ENCODE measurements at places on chromosomes 2 and 18.

DNA sequence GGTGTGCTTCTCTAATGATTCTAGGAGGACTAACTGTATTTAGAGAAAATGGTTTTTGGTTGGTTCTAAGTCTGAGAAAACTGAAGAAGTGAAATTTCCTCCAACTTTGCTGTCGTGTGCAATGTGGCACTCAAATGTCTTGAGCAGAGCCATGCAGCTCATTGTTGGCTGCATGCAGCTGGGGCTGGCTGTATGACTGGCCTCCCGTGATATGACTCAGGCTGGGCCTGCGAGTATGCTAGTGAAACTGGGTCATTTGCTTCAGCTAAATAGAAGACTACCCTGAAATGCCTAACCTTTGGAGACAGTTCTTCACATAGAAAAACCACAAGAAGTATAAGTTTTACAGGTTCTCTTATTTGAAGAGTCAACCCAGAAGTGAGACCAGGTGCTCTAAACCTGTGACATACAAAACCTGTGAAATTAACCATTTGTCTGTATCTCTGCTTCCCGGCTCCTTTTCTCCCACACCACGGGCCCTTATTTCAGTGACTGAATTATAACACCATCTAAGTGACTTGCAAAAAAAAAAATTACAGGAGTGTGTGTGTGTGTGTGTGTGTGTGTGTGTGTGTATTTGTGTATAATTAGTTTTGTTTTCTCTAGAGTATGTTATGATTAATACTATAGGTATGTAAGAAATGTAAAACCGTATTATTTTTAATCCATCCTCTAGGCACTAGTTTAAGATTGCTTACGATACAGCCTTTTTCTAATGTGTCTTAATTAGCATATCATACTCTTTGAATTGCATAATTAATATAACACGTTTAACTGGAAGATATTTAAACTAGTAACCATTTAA, 15.9 kb downstream of the POLI start:
- DNase-seq, result no peak

DNA sequence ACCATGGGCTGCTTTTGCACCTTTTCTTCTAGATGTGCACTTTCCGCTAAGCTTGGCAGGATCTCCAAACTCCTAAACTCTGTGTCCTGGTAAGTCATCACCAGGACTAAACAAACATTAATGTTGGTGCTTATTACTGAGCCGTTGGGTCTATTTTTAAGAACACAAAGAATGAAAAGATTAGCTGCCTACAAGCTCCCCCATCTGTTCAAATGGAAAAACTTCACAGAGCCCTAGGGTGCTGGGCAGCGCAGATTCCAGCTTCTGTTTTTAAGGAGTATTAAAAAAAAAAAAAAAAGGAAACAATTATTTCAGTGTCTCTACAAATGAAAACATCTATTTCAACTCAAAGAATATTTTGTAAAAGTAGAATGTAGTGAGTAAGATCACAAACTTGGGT, 97.8 kb upstream of the AQP4 start:
- DNase-seq, result no peak

DNA sequence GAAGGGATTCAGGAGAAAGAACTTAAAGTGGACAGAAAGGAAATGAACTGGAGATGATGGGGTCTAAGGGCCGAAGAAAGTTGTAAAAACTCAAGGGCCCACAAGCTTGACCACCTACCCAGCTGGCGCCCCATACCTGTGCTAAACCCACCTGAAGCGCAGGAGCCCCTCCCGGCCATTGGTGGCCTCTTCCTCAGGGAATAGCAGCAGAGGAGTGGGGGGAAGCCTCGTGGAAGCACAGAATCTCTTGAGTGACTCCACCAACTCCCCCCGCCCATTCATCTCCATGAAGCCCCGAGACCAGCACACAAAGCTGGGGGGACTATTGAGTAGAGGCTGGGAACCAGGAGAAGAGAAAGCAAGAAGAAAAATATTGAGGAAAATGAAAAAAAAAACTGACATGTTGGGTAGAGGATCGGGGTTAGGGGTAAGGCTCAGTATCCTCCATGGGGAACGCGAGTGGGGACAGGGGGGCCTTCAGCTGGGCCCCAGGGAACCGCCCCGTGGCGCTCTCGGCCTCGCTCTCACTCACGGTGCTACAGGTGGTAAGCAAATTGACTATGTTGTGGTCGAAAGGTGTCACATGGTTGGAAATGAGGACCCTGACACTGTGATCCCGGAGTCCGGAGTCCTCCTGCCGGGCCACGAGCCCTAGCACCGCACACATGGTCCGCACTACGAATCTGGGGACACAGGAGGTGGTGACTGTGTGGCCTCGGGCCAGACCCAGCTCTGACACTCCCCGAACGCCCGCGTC, 728 bp downstream of the AUP1 start:
- DNase-seq, result no peak

GRCh38 chr18:34709104-34709503, 994 bp upstream of the DTNA start:
- no peak for DNase-seq

- no peak for DNase-seq
Observed at GRCh38 chr2:171855401-171855800, 38.6 kb downstream of the SLC25A12 start.

- DNase-seq, result no peak
Observed at GRCh38 chr2:180033993-180034894, 27.1 kb upstream of the CWC22 start.

- DNase-seq, result no peak
Observed at GRCh38 chr18:70423988-70424387, 135.1 kb downstream of the SOCS6 start.

DNA sequence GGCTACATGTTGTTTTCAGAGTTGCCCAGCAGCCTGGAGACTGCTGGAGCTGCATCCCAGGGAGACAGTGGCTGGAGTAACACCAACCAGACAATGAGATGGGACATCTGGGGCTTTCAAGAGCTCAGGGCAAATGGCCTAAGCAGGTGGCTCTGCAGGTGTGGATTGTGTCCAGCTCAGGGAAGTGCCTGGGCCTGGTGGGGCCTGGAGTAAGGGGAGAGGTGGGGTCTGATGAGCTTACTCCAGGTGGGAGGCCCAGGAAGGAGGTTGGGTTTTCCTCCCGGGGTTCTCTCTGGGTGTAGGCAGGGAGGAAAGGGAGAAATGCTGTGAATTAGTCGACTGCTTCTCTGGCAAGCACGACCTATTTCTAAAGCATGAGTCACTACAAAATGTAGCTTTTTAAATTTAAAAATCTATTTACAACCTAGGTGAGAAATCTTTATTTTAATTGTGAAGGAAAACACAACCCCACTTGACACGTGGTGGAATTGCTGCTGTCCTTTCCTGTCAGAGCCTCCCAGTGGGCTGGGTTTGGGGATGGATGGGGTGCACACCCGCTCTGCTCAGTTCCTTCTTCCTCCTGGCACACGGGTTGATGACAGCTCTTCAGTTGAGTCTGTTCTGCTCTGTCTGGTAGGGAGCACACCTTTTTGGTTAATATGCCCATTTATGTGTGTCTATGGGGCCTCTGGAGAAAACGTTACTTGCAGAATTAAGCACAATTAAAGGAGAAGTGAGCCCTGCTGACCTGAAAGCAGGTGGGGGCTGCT, 81.6 kb downstream of the SH3RF3 start:
- DNase-seq, result no peak

DNA sequence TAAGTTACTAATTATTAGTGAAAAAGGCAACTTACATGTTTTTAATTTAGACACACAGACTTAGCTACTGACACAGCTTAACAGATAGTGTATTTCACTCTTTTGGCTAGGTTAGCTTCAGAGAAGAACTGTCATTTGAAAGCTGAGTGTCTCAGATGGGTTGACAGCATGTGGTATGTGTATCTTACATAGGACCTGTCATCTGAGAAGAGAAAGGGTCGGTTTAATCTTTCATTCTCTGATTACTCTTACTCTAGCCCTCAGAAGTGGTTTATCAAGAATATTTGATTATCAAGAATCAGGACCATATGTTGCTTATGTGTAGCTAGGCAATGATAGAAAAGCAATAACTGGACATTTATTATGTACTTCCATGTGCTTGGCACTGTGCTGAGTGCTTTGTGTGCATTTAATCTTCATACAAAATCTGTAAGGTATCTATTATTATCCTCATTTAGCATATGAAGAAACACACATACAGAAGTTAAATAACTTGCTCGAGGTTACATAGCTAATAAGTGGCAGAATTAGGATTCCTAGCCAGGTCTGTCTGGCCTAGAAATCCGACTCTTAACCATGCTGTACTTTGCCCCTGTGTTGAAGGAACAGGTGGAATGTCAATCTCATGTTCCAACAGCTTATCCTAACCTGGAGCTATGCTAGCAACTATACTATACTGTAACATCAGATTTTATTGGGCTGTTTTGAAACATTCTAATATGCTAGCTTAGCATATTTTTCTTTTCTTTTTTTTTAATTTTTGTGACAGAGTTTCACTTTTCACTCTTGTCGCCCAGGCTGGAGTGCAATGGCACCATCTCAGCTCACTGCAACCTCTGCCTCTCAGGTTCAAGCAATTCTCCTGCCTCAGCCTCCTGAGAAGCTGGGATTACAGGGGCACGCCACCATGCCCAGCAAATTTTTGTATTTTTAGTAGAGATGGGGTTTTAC, 28.4 kb downstream of the CFLAR start:
- DNase-seq, result no peak
